ENCODE measurements at places on chromosomes 3 and 15.

DNA sequence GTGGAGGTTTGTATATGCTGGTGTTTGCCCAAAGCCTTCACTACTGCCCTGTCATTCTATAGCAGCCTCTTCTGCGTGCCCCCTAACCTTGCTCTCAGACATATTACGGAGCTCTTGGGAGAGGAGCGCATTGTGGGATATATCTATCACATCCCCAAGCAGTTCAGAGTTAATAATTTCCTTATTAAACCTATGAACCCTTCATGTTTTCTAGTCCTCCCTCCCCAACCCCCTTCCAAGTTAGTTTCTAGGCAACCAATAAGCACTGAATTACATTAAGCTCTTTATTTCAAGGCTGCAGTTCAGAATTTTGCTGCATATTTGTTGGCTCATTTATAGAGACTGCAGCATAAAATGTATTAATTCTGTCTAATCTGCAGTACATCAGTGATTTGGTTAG, 57.3 kb upstream of the GRM7 start:
- no peak for DNase-seq

- DNase-seq: no peak
Observed at GRCh38 chr15:89815769-89816168, 1.1 kb upstream of the ANPEP start.

DNA sequence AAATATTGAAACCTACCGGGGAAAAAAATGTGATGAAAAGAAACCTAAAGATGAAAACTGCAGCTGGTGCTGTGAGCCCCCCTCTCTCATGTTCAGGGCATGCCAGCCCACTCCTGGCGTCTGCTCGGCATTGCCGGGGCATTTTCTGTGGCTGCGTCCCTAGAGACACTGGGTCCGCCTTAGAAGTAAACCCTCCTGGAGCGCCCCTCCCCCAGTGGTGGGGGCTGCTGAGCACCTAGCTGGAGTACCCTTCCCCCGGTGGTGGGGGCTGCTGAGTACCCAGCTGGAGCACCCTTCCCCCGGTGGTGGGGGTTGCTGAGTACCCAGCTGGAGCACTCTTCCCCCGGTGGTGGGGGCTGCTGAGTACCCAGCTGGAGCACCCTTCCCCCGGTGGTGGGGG, 24.5 kb upstream of the GABRA5 start:
- DNase-seq: no peak

GRCh38 chr3:18567293-18567692, 142.2 kb upstream of the SATB1 start:
- no peak for DNase-seq

DNA sequence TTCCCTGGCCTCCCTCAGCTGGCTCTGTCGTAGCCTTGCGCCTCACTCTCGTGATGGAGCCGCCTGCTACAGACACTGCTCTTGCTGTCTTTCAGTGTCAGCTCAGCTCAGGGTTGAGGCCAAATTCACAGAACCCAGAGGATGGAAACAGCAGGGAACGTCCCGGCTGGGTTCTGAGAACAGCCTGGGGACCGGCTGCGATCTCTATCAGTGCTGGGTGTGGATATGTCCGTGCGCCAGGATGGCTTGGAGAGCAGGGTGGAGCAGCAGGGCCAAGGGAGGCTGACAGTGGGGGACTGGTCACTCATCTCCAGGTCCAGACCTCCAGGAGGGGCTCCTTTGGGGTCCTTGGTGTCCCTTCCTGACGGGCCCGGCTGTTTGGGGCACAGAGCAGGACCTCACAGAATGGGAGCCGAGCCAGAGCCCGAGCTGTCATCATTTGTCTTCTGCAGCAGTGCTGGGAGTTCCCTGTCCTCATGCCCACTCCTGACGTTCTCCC, 18.4 kb downstream of the KLF15 start:
- no peak for DNase-seq

Data from nucleus accumbens (tissue), 56 donors.